ENCODE measurements at places on chromosomes 5 and 9.
A peak's percentile ranks its signal among the peaks of the same experiment; 100 is the strongest.

GRCh38 chr9:79120533-79120932, 451.2 kb upstream of the TLE4 start:
- DNase-seq: no peak

DNA sequence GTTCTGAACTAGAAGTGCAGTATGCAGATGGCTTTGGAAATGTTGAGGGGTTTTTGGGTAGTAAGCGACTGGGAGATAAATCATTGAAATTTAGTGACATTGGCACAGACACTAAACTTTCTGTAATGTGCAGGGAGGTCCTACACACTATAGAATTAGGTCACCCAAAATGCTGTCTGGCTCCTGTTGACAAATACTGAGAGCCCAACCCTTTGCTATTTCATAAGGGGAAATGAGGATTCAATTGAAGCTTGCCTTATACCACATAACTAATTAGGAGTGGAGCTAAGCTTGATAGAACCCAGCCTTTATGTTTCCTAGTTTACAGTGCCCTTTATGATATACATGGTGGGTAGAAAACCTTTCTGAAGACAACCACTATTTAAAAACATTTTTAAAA, 22.6 kb downstream of the HMGXB3 start:
- no peak for DNase-seq

DNA sequence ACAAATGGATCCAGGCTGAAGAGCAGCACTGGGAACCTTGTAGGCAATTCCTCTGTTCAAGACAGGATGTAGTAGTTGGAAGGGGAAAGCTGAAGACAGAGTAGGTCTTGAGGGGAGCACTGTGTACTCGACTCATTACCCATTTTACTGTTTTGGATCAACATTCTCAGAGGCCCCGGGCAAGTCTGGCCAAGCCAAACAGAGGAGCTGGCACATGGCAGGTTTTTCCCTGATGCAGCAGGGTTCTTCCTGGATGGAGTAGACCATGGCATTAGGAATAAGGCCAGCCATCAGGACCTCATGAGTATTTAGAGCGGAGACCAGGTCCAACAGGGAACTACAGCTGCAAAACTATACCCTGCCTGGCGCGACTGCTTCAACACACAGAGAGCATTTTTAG, 4.4 kb downstream of the SVEP1 start:
- DNase-seq: no peak

DNA sequence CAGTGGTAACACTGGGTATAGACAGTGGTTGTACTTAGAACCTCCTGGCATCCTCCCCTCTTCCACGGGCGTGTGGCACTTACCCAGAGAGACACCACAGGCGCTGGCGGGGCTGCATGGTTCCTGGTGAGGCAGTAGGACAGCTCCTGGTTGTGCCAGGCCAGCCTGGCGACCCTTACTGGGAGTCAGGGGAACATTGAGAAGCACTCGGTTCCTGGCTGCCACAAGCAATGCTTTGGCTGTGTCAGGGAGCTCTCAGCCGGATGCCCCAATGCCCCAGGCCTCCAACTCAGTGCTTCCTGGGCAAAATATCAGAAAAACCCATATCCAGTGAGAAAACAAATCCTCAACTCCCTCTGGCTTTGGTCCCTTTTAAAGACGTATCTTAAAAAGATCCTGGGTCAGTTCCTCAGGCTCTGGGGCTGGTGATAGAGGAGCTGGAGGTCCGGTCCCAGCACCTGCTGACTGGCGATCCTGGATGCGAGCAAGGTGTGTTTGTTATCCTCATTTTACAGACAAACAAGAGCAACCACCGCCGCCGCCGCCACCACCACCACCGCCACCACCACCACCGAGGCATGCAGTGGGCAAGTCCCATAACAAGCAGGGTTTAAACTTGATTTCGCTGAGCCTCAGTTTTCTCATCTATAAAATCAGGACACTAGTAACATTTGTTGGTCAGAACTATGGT, 4.2 kb downstream of the NKX2-5 start:
- no peak for DNase-seq

GRCh38 chr9:94882966-94883641, 156.6 kb downstream of the AOPEP start:
- DNase-seq: no peak

DNA sequence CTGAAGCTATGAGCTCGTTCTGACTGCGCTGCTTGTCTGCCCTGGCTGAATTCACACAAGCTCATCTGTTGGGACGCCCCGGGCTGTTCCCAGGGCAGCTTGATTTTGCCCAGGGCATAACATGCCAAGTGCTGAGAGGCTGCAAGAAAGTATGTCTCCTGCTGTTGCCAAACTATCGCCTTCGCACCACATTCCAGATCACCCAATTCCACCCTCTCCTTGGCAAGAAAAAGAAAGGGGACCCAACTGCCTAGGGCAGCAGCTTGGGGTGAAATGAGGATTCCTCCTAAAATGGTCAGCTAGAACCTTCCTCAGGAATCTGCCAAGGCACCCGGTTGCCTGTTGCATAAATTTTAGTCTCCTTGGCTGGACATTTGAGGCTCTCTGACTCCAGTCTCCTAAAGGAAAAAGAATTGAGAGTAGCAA, 21.2 kb downstream of the COL15A1 start:
- DNase-seq: no peak

GRCh38 chr9:91817493-91818224, 132.4 kb downstream of the ROR2 start:
- peak; percentile 37 for DNase-seq

DNA sequence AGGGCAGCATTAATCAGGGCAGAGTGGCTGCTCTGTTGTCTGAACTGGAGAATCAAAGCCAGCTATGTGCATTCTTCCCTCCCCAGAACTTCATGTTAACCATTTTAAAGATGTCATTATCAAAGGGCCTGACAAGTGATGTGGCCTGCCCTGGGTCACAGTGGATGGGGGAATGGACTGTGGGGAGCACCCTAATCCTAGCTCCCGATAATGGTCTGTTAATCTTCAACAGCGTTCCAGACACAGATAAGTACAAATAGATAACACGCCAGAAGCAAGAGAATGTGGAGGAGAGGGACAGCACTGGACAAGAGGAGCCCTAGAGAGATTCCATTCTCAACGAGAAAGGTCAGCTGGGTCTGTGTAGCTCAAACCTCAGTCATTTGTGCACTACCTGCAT, 77.5 kb downstream of the DPYSL3 start:
- DNase-seq: no peak

GRCh38 chr5:52853650-52854049, 65.9 kb downstream of the ITGA1 start:
- DNase-seq: no peak
